ENCODE measurements at places on chromosomes 2 and 18.

- DNase-seq, result no peak
Observed at GRCh38 chr18:70634576-70635147, 345.8 kb downstream of the SOCS6 start.

DNA sequence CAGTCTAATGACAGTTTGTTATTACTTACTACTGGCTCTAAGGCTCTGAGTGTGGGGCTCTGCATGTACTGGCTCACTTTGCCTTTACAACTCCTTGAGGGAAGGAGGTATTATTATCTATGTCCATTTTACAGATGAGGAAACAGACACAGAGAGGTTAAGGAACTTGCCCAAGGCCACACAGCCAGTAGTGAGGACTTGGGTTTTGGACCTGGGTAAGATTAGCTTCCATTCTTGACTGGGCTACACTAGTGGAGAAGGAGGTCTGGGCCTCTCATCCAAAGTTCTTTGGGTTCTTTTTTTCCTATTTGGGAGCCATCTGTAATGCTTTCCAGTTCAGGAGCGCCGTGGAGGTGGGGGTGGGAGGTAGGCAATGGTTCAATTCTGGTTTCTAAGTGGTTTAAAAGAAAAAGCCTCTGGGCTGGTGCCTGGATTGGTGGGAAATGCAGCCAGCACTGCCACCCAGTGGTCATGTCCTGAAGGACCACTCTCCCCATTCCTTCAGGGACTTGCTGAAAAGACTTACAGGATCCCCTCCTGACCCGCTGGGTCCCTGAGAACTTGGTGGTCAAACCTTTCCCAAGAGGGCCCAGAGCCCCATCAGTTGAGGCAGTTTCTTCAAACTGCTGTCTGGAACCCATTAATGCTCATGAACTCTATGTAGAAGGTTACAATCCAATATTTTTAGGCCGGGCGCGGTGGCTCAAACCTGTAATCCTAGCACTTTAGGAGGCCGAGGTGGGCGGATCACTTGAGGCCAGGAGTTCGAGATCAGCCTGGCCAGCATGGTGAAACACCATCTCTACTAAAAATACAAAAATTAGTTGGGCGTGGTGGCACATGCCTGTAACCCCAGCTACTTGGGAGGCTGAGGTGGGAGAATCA, 38.6 kb upstream of the NOTO start:
- DNase-seq, result peak; percentile 82

DNA sequence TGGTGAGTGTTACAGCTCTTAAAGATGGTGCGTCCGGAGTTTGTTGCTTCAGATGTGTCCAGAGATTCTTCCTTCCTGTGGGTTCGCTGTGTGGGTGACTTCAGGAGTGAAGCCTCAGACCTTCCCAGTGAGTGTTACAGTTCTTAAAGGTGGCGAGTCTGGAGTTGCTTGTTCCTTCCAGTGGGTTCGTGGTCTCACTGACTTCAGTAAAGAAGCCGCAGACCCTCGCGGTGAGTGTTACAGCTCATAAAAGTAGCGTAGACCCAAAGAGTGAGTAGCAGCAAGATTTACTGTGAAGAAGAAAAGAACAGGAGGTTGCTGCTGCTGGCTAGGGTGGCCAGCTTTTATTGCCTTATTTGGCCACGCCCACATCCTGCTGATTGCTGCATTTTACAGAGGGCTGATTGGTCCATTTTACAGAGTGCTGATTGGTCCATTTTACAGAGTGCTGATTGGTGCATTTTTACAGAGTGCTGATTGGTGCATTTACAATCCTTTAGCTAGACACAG, 34.0 kb upstream of the SPTBN1 start:
- no peak for DNase-seq

- DNase-seq, result no peak
Observed at GRCh38 chr2:111634995-111635538, 248.9 kb downstream of the ANAPC1 start.

GRCh38 chr2:68565273-68565672, 78.1 kb upstream of the PROKR1 start:
- no peak for DNase-seq

DNA sequence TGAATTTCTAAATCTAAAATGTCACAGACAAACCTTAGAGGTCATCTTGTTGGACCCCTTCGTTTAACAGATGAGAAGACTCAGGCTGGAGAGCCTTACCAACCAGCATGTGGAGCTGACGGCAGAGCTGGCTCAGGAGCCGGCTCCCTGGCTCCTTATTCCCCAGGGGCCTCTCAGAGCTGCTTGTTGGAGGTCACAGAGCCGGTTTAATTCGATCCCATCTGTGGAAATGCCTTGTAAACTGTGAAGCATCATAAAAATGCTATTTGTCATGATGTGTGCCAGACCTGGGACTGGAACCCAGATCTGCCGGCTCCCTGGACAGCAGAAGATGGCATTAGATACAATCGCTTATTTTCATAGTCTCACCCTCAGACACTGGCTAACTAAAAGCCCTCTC, 8.2 kb upstream of the CIB4 start:
- no peak for DNase-seq

GRCh38 chr18:77960791-77961410, 711.3 kb downstream of the GALR1 start:
- DNase-seq, result no peak

DNA sequence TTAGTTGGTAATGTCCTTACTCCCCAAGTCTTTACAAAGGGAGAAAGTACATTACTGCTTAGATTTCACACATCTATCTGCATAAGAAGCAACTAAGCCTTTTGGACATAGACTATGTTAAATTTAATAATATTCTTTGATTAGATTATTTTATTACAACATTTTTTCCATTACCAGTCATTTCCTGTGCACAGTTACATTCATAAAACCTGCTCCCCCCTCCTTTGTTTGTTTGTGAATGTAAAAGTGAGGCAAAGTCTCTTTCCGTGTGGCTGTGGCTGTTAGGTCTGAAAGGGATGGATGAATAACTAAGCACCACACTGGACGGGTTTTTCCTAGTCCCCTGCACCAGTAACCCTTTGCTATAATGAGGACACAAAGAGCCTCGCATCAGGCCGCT, 9.6 kb downstream of the PTGR3 start:
- DNase-seq, result no peak

DNA sequence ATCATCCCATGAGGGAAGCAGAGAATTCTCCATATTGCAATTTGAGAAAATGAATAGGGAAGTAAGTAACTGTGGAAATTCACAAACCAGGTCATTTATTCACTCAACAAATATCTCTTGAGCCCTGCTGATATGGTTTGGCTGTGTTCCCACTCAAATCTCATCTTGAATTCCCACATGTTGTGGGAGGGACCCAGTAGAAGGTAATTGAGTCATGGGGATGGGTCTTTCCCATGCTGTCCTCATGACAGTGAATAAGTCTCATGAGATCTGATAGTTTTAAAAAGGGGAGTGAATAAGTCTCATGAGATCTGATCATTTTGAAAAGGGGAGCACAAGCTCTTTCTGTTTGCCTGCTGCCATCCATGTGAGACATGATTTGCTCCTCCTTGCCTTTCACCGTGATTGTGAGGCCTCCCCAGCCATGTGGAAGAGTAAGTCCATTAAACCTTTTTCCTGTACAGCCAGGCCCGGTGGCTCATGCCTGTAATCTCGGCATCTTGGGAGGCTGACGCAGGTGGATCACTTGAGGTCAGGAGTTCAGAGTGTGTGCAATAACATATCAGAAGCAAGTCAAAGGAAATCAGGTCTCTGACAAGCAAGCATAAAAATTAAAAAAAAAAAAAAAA, 193.2 kb downstream of the NDUFA10 start:
- DNase-seq, result no peak

GRCh38 chr2:133680343-133681049, 112.2 kb upstream of the NCKAP5 start:
- DNase-seq, result no peak

DNA sequence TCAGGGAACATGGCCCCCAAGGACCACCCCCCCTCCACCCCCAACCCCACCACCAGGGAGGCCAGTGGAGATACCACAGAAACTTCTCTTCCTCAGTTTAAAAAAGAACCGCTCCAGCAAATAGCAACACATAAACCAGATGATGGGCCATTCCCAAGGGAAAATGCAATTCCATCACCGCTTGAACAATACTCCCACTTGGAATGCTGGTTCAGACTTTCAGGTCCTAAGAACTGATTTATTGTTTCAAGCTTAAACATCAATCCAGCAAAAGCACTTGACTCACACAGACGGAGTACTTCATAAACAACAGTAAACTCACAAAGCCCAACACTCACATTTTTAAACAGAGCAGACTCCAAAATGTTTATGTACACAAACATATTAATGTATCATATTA, 6.9 kb downstream of the HDAC4 start:
- no peak for DNase-seq

DNA sequence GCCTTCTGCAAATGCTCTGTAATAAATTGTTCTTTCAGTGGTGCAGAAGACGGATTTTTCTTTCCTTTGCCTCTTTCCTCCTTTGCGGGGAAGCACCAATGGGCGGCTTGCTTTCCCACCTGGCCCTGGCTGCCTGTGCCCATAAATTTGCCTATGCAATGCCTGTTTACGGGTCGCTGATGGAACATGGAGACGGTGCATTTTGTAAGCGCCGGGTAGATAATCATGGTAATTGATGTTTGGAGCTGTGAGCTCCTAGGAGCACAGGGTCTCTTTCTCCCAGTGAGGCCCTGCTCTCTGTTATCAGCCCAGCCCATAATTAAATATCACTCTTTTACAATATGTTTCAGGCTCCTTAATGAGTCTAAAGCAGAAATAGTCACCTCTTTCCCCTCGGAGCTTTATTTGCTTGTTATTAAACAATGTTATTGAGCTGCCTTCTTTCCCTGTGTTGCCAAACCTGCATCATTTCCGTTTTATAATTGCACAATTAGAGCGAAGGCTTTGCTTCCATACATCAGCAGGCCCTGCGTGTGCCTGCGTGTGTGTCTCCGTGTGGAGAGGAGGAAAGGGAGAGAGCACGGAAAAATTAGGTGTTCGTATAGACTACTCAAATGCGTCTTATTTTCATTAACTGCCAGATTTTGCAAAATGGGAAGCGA, 437.4 kb upstream of the POU3F3 start:
- no peak for DNase-seq

GRCh38 chr2:191032588-191033429, 18.8 kb upstream of the STAT1 start:
- DNase-seq, result no peak

DNA sequence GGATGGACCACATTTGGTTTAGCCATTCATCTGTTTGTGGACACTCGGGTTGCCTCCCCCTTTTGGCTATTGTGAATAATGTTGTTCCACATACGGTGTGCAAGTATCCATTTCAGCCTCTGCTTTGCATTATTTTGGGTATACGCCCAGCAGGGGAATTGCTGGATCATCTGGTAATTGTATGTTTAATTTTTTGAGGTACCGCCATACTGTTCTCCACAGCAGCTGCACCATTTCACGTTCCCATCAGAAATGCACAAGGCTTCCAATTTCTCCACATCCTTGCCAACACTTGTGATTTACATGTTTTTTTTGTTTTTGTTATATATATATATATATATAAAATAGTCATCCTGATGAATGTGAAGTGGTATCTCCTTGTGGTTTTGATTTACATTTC, 54.6 kb upstream of the TWIST2 start:
- DNase-seq, result no peak

DNA sequence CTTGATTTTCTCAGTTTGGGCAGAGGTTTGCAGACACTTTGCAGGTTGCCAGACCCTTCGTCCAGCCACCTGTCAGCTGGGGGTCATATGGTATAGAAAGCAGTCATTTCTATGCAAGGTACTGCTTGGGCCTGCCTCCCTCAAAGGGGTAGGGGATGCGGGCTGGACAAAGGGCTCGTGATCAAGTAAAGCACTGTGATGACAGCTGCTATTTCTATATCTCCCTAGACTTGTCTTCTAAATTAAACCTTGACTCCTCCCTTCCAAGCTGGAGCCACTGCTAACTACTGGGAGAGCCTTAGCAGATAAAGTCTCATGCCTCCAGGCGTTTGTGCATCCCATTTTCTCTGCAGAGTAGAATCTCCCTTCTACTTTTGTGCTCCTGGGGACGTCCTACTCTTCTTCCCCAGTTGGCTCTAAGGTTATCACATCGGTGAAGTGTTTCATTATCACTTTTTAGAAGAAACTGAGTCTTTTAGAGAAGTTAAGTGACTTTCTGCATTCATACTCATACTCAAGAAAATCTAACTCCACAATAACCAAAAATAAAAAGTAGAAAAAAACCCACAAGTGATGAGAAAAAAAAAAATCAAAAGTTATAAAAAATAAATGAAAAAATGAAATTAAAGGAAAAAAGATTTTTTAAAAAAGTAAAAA, 710 bp upstream of the XRCC5 start:
- no peak for DNase-seq

- peak; percentile 15 for DNase-seq
Observed at GRCh38 chr18:76573325-76574025, 78.4 kb upstream of the ZNF516 start.

DNA sequence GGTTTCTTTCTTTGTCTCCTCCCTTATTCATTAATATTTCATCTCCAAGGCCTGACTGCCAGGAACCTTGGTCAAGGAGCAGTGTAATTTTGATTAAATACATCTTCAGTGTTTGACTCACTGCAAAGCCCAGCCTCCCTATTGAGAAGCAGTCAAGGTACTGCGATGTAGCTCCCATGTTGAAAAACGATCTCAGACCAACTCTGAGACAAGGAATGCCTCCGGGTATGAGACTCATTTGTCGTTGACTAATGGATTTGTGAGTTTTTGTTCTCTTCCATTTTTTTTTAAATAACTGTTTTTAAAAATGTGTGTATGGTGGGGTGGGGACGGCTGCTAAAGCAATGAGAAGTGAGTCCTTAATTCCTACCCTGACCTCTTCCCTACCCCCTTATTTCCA, 361.6 kb downstream of the SOX11 start:
- no peak for DNase-seq

DNA sequence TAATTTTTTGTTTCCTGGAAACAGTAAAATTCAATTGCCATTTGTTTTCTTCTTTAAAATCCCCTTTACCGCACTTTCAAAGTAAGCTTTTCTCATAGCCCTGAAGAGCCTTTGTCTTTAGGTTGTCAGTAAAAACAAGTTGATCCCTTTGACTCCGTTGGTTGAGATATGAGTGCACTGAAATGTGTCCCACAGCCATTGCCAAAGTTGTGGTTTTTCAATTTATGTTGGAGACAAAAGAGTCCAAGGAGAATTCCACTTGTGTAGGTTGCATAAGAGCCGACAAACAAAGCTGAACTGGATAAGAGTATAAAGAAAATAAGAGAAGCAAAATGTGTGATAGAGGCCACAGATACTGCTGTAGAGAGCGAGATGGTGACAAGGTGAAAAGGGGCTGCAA, 26.1 kb upstream of the HNMT start:
- DNase-seq, result no peak

- DNase-seq, result no peak
Observed at GRCh38 chr2:39608263-39608575, 57.5 kb upstream of the TMEM178A start.

GRCh38 chr18:845152-845819, 33.2 kb upstream of the YES1 start:
- DNase-seq, result peak; percentile 73
